ENCODE measurements at places on chromosomes 6 and 20.

- DNase-seq: peak; percentile 30
Observed at GRCh38 chr6:87907521-87907920, 140.1 kb upstream of the SPACA1 start.

GRCh38 chr6:68834551-68834950, 199.5 kb downstream of the ADGRB3 start:
- DNase-seq: no peak

DNA sequence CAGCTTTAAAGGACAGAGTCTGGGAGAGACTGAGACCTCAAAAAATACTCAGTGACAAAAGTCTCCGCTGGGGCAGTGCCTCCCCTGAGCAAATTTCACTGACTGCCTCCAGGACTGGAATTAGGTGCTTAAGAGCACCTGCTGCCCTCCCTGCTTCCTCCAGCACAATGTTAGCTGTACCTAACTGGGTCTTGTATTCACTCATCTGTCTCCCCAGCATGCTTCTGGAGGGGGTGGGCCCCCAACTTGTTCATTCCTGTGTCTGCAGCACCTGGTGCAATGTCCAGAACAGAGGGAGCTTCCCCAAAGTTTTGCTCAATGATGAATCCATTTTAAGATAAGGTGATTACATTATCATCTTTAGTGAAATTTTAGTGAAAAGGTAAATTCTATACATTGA, 650.7 kb downstream of the KIF16B start:
- no peak for DNase-seq

DNA sequence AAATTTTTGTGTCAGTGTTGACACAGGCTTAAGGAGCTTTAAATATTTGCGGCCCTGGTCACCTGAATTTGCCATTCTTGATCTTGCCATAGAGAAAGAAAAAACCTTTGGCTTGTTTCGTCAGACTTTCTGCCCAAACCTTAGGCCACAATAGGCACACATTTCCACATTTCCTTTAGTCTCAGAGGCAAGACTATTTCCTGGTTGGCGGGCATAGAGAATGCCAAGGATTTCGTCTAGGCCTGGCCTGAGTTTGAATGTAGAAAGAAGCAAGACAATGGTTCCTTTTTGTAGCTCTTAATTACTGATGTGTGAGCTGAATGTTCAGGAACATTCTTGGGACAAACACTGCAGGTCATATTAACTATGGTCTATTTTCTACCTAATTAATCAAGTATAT, 108.1 kb downstream of the TRMT11 start:
- DNase-seq: no peak

GRCh38 chr20:20549704-20550103, 162.7 kb downstream of the RALGAPA2 start:
- DNase-seq: peak; percentile 62

DNA sequence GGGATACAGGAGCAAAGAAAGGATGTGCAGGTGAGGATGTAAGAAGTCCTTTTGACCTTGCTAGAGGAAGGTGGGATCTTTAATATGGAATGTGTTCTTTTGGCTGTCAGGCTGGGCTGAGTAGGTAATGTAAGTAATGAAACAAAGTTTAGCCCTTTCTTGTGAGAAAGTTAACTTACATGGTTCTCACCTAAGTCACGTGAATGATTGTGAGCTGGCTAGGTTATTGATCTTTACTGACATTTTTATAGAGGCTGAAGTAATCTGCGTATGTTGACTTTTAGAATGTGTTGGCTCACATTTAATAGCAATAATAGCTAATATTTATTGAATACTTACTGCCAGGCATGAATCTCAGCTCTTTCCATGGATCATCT, 2.6 kb downstream of the TOP1 start:
- no peak for DNase-seq

DNA sequence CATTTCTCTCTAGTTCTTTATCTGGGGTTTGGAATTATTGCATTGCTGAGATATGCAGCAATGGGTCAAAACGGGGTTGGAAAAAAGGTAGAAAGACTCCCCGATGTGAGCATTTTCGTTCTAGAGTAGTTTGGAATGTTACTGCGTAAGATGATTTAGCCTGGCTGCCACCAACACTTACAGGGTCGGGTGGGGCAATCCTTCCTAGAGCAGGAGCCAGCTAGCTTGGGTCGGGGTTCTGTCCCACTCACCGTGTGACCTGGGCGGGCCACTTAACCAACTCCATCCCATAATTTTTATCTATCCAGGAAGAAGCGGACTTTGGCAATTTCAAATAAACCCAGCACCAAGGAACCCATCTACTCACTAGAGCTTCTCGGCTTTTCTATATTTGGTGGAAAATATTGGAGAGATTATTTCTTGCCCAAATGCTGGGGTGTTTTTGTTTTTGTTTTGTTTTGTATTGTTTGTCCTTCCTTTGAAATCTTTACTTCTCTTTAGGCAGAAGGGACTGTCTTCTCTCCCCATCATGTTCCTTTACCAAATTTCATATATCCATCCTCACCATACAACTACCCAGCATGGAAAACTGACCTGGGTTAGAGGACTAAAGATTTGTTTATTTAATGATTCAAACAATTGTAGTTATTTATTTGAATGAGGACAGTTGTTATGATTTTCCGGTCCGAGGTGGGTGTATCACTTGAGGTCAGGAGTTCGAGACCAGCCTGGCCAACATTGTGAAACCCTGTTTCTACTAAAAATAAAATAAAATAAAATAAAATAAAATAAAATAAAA, 72.4 kb downstream of the GPX5 start:
- DNase-seq: peak; percentile 17

GRCh38 chr6:82381278-82381677, 17.7 kb downstream of the TPBG start:
- no peak for DNase-seq

DNA sequence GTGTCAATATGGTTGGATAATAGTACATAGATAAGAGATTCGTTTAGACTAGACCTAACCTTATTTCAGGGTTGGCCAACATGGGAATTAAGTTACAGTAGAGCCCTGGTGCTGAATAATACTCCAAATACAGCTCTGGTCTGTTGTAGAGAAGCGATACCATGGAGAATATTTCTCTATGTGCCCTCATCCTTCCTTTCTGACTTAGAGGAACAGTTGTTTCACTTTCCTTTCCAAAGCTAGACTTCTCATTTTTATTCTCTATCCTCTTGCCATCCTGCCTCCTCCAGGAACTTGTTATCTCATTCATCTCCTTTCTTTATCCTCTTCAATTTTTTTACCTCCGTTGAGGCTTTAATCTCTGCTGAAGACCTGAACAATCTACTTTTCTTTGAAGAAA, 68.9 kb downstream of the EDN1 start:
- DNase-seq: no peak

DNA sequence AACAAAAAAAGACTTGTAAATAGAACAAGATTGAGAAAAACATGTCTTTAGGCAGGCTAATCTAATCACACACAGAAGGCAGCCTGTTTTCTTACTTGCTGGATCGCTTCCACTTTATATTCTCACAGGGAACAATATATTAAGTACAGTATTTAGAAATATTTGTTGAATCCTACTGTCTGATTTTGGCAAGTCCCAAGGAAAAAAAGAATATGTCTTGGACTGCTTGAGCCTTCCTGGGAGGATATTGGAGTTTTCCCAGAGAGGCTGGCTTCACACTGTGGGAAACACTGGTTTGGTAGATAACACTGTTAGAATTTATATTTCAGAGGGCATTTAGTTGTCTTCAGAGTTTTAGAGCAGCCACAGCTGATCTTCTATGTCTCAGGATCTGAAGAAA, 229.7 kb downstream of the PRL start:
- DNase-seq: peak; percentile 63

DNA sequence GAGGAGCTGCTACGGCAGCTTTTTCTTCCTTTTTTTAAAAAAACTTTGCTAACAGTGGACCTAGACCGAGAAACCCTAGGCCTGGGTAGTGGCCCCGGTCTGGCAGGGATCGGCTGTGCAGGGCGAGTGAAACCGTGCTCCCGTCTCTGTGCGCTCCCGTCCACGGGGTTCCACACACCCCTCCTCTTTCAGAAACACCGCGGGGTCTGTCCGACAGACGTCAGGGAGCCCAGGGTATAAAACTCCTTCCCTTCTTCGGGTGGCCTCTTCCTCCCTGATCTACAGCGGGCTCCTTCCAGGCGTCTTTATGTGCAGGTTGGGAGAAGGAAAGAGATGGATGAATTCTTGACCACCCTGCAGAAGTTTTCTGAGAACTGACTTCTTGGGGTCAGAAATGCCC, 27.1 kb upstream of the SMOC2 start:
- no peak for DNase-seq

DNA sequence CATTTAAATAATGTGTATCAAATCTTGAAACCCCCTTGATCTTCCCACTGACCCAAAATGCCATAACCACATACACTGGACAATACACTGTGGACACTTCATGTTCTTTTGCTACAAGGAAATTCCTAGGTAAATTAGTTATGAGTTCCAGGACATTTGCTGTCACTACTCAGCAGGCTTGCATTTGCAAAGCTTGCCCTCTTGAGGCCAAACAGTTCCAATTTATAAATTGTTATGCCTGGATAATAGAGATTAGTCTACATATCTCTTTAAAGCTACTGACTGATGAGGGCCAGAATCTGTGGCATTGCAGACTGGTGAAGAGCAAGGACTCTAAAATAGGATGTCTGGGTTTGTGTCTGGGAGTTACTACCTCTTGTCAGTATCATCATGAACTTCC, 17.4 kb upstream of the RAB32 start:
- DNase-seq: peak; percentile 56

GRCh38 chr6:100796049-100796823, 84.9 kb downstream of the ASCC3 start:
- no peak for DNase-seq

GRCh38 chr20:58778760-58779159, 71.9 kb downstream of the GNAS-AS1 start:
- DNase-seq: no peak

- no peak for DNase-seq
Observed at GRCh38 chr6:160116411-160116810, 5.2 kb upstream of the SLC22A1 start.

GRCh38 chr6:160331753-160332152, 16.4 kb upstream of the SLC22A3 start:
- no peak for DNase-seq

DNA sequence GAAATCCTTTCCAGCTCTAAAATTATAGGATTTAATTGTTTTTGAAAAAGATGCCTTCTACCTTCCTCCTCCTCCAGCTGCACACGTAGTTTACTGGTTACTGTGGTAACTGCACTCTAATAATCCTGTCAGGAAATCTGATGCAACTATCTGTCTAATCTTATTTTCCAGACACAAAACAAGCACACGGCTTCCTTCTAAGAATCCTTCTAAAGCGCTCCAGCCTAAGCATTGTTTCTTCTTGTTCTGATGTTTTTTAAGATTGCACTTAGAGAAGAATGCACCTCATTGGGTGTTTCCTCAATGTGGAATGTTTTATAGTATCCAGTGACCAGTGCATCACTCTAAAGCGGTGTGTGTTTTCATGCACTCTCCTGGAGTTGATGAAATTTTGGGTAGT, 63.6 kb downstream of the CARMIL1 start:
- DNase-seq: peak; percentile 77

DNA sequence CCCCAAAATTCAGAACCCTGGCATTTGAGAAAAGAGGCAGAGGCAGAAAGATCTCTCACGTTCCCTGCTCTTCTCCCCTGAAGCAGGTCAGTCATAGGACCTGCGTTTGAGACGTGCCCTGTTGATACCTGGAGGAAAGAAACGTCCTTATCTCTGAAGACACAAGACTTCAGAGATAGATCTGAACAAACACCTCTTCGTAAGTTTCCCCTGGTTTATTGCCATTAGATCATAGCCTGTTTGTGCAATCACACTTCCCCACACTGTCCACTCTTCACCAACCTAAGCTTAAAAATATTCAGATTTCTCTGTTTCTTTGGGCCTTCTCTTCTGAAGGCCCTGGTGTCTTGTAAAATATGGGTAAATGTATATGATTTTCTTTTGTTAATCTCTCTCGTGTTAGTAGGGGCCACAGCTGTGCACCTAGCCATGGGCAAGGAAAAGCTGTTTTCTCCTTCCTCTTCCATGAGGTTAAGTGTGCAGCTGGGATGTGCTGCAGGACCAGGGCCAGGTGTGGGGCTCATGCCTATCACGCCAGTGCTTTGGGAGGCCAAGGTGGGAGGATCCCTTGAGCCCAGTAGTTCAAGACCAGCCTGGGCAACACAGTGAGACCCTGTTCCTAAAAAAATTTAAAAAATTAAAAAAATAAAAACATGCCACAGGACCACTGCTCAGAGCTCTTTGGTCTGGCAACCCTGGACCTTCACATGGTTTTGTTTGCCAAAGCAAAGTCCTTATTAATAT, 4.7 kb upstream of the SLC22A2 start:
- no peak for DNase-seq

DNA sequence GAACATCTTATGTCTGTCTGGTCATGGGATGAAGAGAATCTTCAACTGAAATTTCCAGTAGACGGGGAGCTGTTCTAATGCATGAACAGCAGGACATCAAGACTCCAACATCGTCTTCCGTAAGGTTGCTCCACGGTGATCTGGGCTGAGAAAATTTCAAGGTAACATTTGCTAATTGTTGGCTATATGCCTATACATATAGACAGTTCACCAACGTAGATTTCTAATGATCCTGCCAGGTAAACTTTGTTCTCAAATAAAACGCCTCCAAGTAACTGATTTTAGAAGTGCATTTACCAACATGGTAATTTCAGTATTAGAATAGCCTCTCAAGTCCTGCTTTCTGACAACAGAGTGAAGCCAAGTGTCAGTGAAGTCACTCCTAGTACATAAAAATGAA, 11.3 kb upstream of the PXDC1 start:
- DNase-seq: no peak

DNA sequence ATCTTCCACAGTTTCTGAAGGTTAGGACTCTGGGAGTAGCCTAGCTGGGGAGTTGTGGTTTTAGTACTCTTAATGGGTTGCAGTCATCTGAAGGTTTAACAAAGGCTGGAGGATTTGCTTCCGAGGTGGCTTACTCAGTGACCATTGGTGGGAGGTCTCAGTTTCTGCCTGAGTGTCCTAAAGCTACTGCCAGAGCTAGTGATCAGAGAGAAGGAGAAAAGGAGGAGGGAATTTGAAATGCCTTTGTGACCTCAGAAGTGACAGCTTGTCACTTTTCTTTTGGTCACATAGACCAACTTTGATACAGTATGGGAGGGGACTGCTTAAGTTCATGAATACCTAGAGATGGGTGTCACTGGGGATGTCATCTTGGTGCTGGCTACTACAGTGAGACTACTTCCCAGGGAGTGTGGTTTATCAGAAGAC, 41.3 kb downstream of the NCOA3 start:
- DNase-seq: no peak

DNA sequence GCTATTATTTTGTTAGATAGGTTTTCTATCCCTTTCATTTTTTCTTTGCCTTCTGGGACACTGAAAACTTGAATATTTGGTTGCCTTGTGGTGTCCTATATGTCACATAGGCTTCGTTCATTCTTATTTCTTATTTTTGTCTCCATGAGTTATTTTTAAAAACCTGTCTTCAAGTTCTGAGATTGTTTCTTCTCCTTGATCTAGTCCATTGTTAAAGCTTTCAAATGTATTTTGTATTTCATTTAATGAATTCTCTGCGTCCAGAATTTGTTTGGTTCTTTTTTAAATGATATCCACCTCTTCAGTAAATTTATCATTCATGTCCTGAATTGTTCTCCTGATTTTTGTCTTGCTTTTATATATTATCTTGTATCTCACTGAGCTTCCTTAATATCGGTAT, 243.2 kb upstream of the BMP2 start:
- DNase-seq: no peak

- DNase-seq: no peak
Observed at GRCh38 chr6:37650071-37650481, 47.6 kb downstream of the MDGA1 start.

GRCh38 chr6:34746104-34746846, 11.0 kb upstream of the SNRPC start:
- no peak for DNase-seq

All from fibroblast of pulmonary artery (primary cell).